ENCODE measurements at places on chromosomes 12 and 14. TPM values are rescaled to one million over a fixed set of nuclear protein-coding genes. Genes with fewer than 3 reads are reported as not detected.

PLA2G1B gene
- polyA plus RNA-seq: not detected

SMCO2 gene
- polyA plus RNA-seq: not detected

POC1B gene
- polyA plus RNA-seq: 38.9 TPM

YBX3 gene
- polyA plus RNA-seq: 40.5 TPM

NKX2-8 gene
- polyA plus RNA-seq: not detected

RASSF9 gene
- not detected for polyA plus RNA-seq

PPP1R1A gene
- not detected for polyA plus RNA-seq

PMEL gene
- polyA plus RNA-seq: not detected

TRPV4 gene
- not detected for polyA plus RNA-seq

RPL36AL gene
- 709 TPM for polyA plus RNA-seq

GPRC5D gene
- polyA plus RNA-seq: 0.35 TPM

BIN2 gene
- 366 TPM for polyA plus RNA-seq

TAS2R10 gene
- polyA plus RNA-seq: not detected
